CD4-positive, alpha-beta T cell treated with Interleukin-17A for 4 hours (primary cell): ENCODE measurements at places on chromosomes 16 and 17.

GRCh38 chr17:66829386-66829864 lies 5.5 kb upstream of the CACNG5 start:
- peak; percentile 22 for DNase-seq

DNA sequence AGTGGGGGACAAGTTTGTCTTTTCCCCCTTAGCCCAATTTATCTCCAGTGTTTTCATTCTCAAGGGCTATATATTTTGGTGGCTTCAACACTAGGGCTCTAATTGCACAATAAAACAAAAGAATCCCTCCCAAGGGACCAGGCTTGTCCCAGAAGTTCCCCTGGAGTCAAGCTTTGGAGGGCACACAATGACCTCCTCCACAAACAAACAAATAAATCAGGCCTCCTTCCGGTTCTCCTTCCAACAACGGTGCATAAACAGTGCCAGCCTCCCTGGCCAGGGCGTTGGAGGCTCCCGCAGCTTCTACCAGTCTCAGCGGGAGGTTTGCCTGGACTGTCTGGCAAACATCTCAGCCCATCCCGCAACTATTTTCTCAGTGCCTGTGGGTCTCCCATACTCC lies 188.0 kb upstream of the FOXF1 start:
- DNase-seq, result no peak

DNA sequence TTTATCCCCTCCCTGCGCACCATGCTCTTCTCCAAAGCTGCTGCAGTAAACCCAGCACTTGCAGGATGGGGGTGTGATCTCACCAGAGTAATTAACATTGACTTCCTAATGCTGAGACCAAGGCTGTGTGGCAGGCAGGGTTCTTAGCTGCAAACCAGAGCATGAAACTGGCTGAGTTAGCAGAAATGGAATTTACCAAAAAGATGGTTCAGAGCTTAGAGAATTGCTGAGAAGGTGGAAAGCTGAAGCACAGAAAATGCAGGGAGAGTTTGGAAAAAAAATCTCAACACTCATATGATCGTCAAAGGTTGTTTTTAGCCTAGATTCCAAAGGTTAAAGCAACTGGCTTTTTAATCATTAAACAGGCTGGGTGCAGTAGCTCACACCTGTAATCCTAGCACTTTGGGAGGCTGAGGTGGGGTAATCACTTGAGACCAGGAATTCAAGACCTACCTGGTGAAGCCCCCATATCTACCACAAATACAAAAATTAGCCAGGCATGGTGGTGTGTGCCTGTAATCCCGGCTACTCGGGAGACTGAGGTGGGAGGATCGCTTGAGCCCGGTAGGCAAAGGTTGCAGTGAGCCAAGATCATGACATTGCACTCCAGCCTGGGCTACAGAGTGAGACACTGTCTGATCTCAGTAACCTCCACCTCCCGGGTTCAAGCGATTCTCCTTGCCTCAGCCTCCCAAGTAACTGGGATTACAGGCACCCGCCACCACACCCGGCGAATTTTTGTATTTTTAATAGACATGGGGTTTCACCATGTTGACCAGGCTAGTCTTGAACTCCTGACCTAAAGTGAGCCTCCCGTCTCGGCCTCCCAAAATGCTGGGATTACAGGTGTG lies 6.0 kb upstream of the TXNDC11 start:
- no peak for DNase-seq

- no peak for DNase-seq
These were observed 7.0 kb upstream of the CBFA2T3 start for GRCh38 chr16:88983771-88984687.

DNA sequence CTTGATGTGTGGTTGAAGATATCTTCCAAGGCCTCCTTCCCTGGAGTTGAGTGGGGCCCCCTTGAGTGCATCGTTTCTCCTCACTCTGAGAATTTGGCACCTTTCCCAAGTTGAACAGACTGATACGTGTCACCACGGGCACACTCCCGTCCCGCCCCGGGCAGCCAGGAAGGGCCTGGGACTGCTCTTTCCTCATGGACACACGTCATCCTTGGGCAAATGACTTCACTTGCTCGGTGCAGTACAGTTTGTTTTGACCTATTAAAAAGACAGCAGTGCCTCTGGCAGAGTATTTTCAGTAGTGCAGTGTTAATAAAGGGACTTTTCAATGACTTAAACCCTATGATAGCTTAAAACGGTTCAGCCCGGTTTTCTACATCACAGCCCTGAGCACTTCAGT lies 59.9 kb downstream of the SEC14L1 start:
- no peak for DNase-seq

GRCh38 chr17:7589204-7589868 lies 558 bp downstream of the SOX15 start:
- DNase-seq, result peak; percentile 79

DNA sequence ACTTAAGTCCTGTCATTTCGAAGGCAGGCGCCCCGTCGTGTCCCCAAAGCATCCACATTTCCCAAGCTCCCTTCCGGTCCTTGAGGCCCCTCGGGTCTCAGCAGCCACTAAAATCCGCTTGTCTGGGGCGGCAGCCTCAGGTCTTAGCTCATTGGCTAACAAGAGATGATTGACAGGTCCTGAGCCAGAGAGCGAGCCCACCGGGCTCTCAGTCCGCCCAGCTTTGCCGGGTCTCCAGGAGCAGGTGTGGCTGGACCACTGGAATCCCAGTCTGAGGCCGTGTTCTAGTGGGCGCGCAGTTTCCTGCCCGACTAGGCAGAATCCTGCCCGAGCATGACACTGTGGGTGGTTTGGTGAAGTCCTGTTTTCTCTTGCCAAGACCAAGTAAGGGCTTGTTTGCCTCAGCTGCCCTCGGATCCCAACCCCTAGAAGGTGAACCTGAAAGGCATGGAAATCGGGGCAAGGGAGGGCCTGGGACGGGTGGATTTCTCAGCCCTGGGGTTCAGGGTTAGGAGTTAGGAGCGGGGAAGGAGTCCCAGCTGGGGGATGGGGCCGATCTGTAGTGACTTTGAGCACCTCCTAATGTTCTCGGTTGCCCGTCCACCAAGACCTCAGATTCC lies 42.8 kb downstream of the MRC2 start:
- no peak for DNase-seq
